ENCODE measurements at places on chromosomes 2 and 18. TPM values are rescaled to one million over a fixed set of nuclear protein-coding genes. Genes with fewer than 3 reads are reported as not detected.

The KLF7 gene
- 28.5 TPM for total RNA-seq

DNA sequence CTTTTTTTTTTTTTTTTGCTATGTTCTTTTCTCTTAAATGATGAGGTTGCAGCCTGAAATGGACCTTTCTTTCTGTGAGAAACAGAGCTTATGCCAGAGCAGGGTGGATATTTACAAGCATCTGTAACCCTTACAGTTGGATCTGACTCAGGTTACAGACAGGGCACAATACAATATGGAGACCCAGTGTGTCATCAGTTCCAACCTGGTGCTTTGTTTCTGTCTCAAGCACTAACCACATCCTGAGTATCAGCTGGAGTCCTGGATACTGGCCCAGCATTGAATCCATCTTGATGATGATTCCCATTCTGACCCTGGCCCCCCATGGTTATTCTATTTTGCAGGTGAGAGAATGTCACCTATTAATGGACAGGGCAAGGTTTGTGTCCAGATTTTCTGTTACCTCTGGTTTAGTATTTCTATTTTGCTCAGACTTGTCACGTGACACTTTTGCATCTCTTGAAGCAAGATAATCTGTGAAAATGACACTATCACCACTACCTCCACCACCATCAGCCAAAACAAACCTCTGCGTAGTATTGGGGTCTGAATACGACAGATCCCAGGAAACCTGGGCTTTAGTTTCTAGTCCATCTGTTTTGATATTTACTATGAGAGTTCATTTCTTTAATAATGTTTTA lies 174.0 kb downstream of the CCDC85A start:
- peaks cover 80% of the 10 kb centered on the region for H3K4me1 ChIP-seq
- peak; percentile 13 for DNase-seq
- peaks cover 3% of the 10 kb centered on the region for H3K27me3 ChIP-seq

DNA sequence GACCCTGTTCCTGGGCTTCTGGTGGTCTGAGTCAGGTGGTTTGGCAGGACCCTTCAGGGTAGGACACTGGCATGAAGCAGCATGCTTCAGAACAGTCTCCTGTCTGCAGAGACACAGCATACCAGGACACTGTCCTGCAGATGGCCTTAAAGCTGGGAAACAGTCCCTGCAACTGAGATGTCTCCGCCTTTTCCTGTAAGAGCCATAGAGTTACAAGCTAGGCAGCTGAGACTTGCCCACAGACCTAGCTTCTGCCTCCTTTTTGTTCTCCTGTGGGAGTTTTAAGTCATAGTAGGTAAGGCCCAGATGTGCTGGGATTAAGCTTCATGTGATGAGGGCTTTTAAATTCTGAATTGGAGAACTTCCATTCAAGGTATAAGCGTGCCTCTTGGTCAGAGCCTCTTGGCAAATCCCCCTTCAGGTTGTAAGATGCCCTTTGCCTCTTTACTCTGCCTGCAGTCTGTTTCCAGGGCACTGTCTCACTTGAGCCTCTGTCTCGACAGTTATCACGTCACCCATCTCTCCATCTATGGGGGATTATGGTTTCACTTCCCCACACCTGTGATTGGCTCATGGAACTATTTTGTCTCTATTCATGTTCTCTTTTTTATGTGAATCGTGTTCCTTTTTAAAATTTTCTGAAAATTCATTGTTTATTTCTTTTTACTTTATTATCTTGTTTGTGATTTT lies 51.8 kb downstream of the COA5 start:
- no peak overlapping the region for H3K4me3 ChIP-seq
- peaks cover 20% of the 10 kb centered on the region for H3K36me3 ChIP-seq
- DNase-seq, result no peak
- no peak overlapping the region for H3K27ac ChIP-seq
- H3K27me3 ChIP-seq, result peaks cover 2% of the 10 kb centered on the region

- H3K4me3 ChIP-seq, result no peak overlapping the region
- no peak overlapping the region for H3K27ac ChIP-seq
- H3K27me3 ChIP-seq, result peaks cover 19% of the 10 kb centered on the region
- peaks cover 5% of the 10 kb centered on the region for H3K36me3 ChIP-seq
Measured at GRCh38 chr2:64951306-64951953, 37.8 kb upstream of the SLC1A4 start.

DNA sequence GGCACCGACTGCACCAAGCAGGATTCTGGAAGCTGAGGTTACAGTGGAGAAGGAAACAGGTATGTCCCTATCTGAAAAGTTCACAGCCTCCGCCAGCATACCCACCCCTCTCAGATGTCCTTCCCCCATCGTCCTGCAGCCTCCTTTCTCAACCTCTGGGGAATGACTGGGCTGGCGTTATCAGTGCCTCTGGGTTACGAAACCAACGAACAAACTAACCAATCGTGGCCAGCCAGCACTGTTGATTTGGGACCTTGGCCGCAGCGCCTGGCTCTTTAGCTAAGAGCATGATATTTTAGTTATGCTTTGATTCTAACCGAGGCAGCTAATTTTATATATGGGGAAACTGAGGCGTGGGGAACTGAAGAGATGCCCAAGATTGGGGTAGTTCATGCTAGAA lies 233.0 kb downstream of the TFCP2L1 start:
- peaks cover 47% of the 10 kb centered on the region for H3K27me3 ChIP-seq
- H3K4me3 ChIP-seq, result no peak overlapping the region
- H3K27ac ChIP-seq, result no peak overlapping the region

GRCh38 chr2:39408351-39409136 lies 28.5 kb downstream of the MAP4K3 start:
- H3K4me1 ChIP-seq, result peaks cover 97% of the 10 kb centered on the region
- no peaks in the 10 kb centered on the region for H3K27me3 ChIP-seq
- H3K36me3 ChIP-seq, result peaks cover 13% of the 10 kb centered on the region

DNA sequence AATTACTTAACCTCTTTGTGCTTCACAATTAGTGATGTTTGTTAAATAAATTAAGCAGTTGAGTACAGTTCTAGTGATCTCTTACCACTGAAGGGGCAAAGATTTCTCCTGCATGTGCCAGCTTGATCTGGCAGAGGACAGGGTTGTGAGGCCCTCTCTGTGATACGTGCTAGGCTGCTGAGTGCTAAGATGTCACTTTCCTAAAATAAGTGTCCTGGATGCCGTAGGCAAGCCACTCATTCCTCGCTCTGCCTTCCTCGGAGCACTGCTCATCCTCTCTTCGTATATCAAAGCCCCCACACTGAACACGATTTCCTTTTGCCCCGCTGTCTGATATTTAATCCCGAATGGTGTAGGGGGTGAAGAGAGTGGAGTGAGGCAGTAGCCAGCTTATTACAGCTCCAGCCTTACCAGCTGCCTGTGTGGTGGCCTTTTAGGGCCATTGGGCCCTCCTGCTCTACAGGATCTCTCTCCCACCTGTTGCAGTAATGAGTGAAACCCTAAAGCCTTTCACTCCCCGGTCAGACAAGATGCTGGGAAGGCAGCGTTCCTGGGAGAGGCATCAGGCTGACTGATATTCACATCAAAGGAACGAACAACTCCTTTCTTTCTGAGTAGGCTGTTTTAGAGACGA lies 40.5 kb downstream of the PTPRM start:
- H3K27ac ChIP-seq, result peak overlapping the region; percentile 87
- H3K36me3 ChIP-seq, result peaks cover 5% of the 10 kb centered on the region
- peaks cover 60% of the 10 kb centered on the region for H3K4me1 ChIP-seq
- no peaks in the 10 kb centered on the region for H3K27me3 ChIP-seq

DNA sequence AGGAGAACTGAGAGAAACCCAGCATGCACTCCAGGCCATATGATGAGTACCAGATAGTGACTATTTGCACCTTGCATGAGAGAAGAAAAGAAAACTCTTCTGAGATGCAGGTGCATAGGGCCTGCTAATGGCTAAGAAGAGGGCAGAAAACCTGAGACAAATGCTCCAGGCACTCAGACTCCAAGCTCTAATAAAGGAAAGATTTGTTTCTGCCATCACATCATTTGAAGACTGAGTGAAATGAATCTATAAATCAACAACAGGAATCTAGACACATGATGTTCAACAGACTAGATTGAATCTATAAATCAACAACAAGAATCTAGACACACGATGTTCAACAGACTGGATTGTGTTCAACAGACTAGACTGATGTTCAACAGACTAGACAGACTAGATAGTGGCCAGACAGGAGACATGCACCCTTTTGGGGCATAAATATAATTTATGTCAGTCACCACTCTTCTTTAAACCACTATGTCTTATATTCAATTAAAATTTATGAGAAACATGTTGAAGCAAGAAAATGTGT lies 482.7 kb upstream of the UBE2E3 start:
- H3K4me3 ChIP-seq, result no peak overlapping the region
- no peak overlapping the region for H3K27ac ChIP-seq
- DNase-seq, result no peak
- H3K4me1 ChIP-seq, result peaks cover 8% of the 10 kb centered on the region

Data from HFFc6 (cell line).